ENCODE measurements at places on chromosomes 6 and 20.

GRCh38 chr6:6875818-6876470, 231.8 kb upstream of the RREB1 start:
- DNase-seq: no peak

DNA sequence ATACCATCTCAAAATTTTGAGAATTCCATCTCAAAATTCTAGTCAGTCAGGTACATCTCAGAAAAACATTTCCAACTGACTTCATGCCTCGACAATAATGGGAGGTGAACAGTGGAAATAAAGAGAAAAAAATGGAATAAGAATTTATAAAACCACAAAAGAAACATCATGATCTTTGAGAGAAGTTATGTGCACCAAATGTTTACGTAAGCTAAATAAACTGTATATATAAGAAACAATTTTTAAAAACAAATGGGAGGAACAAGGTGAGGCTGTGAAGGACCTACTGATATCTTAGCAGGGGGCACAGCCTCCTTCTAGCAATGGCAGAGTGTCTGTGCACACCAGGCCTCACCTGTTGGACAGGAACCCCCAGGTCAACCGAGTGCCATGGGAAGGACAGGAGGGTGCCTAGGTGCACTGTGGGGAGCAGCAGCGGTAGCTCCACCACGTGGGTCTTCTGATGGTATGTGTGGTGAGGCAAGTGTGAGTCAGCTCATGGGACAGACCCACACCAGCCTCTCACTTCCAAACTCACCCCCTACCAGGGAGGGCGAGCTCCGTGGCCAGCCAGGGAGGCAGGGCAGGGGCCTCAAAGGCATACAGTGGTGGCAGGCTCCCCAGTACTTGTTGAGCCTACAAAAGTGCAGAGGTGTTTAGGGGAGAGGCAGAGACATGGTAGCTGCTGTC, 23.2 kb downstream of the DIDO1 start:
- no peak for DNase-seq

GRCh38 chr6:76633259-76633658, 560.8 kb upstream of the IMPG1 start:
- DNase-seq: no peak

DNA sequence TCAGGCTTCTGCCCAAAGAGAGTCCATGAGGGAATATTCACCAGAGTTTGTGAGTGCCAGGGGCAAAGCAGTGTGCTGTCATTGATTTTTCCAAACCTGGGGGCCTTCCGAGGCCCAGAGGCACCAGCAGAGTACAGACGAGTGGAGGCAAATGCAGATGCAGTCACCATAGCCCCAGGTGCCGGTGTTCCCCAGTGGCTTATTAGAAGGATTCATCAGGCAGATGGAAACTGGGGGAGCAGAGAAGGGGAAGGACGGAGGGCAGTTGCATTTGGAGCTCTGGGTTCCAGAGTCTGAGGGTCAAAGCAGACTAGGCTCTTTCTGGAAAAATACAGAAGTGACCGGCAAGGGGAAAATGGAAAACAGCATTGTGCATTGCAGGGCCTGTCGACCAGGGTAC, 184.2 kb downstream of the ANKRD60 start:
- no peak for DNase-seq

GRCh38 chr6:151514000-151514730, 20.3 kb downstream of the CCDC170 start:
- no peak for DNase-seq

DNA sequence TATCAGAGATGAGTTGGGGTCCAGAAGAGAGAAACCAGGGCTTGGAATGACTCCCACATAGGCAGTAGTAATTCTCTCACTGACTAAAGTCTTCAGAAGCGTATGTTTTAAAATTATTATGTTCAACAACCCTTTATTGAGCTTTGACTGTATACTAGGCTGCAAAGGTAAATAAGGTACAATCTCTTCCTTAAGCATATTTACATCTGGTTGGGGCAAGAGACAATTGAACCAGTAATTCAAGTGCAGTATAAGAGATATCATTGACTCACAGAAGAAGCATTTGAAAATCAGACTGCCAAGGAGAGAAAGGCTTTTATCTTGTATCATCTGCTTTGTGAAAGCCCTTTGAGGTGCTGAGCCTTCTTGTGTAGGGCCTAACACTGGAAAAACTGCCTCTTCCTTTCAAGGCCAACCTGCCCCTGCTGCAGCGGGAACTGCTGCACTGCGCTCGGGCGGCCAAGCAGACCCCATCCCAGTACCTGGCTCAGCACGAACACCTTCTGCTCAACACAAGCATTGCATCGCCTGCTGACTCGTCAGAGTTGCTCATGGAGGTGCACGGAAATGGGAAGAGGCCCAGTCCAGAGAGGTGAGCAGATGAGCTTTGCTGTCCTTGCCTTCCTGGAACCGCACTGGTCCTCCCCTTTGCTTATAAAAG, 39.3 kb upstream of the C20orf144 start:
- DNase-seq: no peak

DNA sequence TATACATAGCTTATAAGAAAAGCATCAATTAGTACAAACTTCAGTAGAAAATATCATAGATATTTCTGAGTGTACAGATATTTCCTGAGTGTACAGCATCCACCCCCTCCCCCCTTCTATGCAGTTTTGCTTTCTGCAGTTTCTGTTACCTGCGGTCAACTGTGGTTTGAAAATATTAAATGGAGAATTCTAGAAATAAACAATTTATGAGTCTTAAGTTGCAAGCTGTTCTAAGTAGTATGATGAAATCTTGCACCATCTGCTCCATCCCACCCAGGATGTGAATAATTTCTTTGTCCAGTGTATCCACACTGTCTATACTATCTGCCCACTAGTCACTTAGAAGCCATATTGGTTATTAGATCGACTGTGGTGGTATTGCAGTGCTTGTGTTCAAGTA, 15.8 kb upstream of the GPR63 start:
- DNase-seq: no peak

DNA sequence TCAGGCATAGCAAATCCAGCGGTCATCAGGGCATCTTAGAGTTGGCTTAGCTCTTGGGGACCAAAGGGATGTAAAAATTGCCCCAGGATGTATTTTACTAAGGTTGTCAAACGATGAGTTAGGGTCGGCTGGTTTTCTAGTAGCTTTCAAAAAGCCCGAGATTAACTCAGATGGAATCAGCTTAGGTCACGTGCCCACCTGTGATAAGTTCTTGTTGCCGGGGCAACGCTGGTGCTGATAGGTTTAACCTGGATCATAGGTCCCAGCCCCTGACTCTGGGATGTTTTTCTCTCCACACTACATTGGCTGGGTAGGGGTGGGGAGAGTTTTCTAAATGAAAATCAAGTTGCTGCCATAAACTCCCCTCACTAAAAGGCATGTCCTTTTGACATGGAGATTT, 257.3 kb upstream of the SULF2 start:
- DNase-seq: no peak

GRCh38 chr6:64160486-64160885, 524.9 kb downstream of the PHF3 start:
- DNase-seq: no peak

Measured in germinal center (tissue), 1 donor.